Activated CD8-positive, alpha-beta memory T cell treated with anti-CD3 and anti-CD28 coated beads, Interleukin-2, amount 10 ng/mL, durations not matched to agents 7 days and 5 days (primary cell): ENCODE measurements at places on chromosomes 4 and X. TPM values are rescaled to one million over a fixed set of nuclear protein-coding genes. Genes with fewer than 3 reads are reported as not detected.

PPP1R2C gene
- total RNA-seq, result not detected

AADAT gene
- not detected for total RNA-seq

ADGRG4 gene
- not detected for total RNA-seq

NR3C2 gene
- total RNA-seq, result 9.0 TPM

EXOC1L gene
- total RNA-seq, result not detected

CXXC4 gene
- not detected for total RNA-seq

APELA gene
- total RNA-seq, result not detected

ARAP2 gene
- total RNA-seq, result 76.1 TPM

MYOZ2 gene
- not detected for total RNA-seq

MAGEA11 gene
- total RNA-seq, result not detected

KCTD8 gene
- not detected for total RNA-seq

MMAA gene
- 12.0 TPM for total RNA-seq

SLC16A2 gene
- total RNA-seq, result 0.12 TPM

MAGEE2 gene
- not detected for total RNA-seq

SMIM20 gene
- total RNA-seq, result 9.9 TPM

MAGEA6 gene
- total RNA-seq, result not detected

CT45A1 gene
- total RNA-seq, result not detected

TBC1D9 gene
- total RNA-seq, result not detected

COPS4 gene
- total RNA-seq, result 33.1 TPM

PTCHD1 gene
- total RNA-seq, result not detected

FAM53A gene
- total RNA-seq, result 1.6 TPM

OPN1MW gene
- not detected for total RNA-seq

MORC4 gene
- total RNA-seq, result 8.4 TPM

PLS3 gene
- 0.79 TPM for total RNA-seq

PTPN13 gene
- 0.67 TPM for total RNA-seq

SLC34A2 gene
- total RNA-seq, result not detected

NLGN3 gene
- 0.87 TPM for total RNA-seq

GK gene
- 19.6 TPM for total RNA-seq

OCIAD1 gene
- 83.1 TPM for total RNA-seq

DCX gene
- total RNA-seq, result not detected

UPF3B gene
- total RNA-seq, result 12.8 TPM
